Glomerular endothelial cell (primary cell): ENCODE measurements at places on chromosomes 1 and 21. TPM values are rescaled to one million over a fixed set of nuclear protein-coding genes. Genes with fewer than 3 reads are reported as not detected.

DNA sequence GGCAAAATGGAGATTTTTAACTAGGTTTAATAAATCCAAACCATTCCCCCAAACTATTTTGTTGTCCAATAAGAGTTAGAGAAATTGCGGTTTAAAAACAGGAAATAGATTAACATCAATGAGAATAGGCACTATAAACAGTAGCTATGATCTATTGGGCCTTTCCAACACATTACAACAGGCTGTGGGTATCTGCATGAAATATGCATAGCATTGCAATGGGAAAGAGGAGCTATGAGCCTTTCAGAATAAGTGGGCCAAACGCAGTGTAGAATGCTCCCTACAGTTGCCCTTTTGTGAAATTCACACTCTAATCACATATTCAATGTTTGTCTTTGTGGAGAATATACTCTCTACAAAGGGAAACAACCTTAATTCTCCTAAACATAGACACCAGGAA lies 305.5 kb upstream of the PRMT6 start:
- no peak for DNase-seq

GRCh38 chr1:35532497-35533223 lies 24.5 kb downstream of the KIAA0319L start:
- no peak for DNase-seq

DNA sequence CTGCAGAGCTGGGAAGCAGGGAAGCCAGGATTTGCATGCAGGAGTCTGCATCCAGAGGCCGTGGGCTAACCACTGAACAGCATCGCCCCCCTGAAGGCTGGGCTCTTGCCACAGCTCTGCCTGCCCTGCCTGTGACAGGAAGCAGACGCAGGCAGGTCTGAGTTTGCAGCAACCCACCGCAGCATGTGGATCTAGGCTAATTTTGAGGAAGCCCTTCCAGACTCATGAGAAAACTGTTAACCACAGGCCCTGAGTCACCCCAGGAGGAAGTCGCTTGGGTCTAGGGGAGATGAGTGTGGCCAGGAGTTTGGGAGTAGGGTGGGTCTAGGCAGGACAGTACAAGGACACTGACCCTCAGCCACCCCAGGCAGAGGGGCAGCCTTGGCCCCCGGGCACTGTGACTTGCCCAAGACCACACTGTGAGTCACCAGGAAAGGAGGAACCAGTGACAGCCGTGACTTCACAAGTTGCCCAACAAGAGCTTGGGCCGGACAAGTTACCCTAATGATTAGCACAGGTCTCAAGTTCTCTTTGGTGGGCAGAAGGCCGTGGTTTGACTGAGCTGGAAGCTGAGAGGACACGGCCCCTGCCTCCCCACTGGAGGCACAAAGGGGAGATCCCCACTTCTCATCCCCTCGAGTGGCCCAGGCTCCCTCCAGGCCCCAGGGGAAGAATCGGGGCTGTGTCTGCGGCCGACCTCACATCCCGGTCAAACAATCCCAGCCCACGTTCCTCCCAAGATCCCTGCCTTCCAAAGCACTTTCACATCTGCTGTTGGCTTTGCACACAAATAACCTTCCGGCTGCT lies 826 bp downstream of the LAPTM5 start:
- no peak for DNase-seq

Gene TMEM82
- total RNA-seq, result not detected in 2 replicates
